ENCODE measurements at places on chromosomes 16 and 17.

DNA sequence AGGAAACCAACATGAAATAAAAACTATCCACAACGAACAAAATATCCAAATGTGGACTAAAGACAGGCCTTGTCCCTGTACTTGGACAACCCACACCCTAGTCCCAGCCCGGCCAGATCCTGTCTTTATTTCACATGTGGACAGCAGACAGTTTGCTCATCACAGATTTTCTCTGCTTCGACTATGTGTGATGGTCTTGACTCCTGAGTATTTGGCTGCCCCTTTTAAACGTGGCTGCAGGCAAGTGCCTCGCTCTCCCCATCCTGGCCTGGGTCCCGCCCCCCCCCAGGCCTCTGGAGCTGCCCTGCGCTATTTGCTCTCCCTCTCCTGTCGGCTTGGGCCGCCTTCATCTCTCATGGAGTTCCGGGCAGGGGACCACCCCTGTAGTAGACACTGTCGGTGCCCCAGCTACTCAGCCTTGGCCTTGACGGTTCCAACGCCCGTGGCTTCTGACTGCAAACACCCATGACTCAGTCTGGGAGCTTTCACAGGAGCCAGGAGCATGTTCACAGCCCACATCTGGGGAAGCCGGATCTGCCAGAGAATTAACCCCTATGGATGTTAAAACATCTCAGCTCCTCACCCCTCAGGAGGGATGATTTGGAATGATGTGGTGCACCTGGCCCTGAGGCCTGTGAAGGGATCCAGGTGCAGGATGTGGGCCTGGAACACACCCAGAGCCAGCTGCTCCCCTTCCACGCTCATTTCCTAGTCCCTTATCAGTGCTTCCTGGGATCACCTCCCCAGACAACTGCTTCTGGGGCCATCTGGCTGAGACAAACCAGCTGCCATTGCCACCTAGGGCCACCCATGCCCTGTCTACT is 229.7 kb upstream of the RPL38 start:
- peak; percentile 9 for DNase-seq

- DNase-seq, result peak; percentile 16
These were observed 50.7 kb downstream of the TANGO6 start for GRCh38 chr16:68893710-68894705.

DNA sequence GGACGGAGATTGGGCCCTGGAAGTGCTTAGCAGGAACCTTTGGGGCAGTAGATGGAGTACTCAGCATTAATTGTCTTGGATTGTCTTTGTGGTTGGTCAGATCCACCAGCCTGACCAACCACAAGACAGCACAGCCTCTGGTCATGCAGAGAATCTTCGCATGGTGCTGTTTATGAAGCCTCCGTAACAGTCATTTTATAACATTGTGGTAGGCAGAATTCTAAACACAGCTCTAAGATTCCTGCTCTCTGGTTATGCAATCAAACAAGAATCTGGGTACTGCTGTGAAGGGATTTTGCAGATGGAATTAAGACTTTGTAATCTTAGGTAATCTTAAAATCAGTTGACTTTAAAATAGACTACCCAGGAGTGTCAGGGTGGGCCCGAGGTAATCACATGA is 312.2 kb upstream of the GOT2 start:
- peak; percentile 70 for DNase-seq

GRCh38 chr17:65243838-65244625 is 106.9 kb downstream of the RGS9 start:
- DNase-seq, result peak; percentile 59

GRCh38 chr17:81846743-81847689 is 12.2 kb upstream of the PPP1R27 start:
- DNase-seq, result no peak

DNA sequence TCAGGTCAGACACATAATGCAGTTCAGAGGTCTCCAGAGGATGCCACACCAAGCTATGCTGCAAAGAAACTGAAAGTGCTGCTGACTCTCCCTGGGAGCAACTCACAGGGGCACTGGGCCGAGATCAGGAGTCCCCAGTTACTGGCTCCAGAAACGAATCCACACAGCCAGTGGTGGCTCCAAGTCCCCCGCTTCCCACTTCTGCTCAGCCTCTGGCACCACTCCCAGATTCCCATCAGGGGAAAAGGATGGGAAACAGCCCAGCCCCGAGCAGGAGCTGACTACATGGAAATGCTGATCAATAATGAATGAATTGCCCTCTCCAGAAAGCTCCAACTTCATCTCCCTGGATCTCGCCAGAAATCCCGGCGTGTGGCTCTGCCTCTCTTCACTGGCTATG is 62.3 kb upstream of the CDH5 start:
- no peak for DNase-seq

GRCh38 chr17:50297407-50297865 is 23.2 kb downstream of the TMEM92 start:
- no peak for DNase-seq

- no peak for DNase-seq
These were observed 19.1 kb upstream of the ZC3H7A start for GRCh38 chr16:11816123-11816522.

GRCh38 chr16:50309527-50310307 is 43.4 kb downstream of the ADCY7 start:
- DNase-seq, result no peak

DNA sequence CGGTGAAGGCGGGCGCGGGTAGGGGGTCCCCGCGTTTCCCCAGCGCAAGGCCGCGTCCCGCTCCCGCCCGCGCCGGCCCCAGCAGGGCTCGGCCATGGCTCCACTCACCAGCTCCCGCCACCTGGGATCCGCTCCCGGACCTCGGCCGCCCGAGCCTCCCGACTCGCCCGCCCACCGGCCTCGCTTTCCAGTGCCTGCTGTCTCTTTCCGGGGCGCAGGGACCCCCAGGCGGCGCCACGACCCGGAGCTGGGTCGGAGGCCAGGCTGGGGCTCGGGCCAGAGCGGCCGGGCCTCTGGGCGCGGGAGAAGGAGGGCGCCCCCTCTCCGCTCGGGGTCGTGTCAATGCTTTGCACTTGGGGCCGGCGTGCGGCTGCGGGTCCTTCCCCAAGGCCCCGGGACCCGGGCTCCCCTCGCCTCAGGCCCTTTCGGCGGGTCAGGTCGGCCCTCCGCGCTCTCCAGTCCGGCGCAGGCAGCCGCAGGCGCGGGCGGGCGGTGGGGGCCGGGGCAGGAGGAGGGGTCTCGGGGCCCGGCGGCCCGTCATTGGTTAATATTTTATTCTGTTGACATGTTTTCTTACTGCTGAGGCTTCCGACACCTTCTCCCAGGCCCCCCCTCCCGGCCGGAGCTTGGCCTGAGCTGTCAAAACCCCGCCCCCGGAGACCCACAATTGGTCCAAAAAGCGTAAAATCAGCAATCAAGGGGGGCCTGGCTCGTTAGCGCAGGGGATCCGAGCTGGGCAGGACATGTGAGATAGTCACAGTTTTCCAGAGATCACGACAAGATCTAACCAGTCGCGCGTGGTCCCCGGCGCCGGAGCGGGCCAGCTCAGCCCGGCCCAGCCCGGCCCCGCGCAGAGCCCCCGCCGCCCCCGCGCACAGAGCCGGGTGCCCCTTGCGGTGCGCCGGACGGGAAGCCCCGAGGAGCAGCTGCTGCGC is at the start of gene TBX2:
Gene TBX2, plus strand, starts transcription at position 713 of the 935 bp plus-strand sequence. CDS start 334 bp downstream, outside the sequence.
- peak; percentile 87 for DNase-seq

DNA sequence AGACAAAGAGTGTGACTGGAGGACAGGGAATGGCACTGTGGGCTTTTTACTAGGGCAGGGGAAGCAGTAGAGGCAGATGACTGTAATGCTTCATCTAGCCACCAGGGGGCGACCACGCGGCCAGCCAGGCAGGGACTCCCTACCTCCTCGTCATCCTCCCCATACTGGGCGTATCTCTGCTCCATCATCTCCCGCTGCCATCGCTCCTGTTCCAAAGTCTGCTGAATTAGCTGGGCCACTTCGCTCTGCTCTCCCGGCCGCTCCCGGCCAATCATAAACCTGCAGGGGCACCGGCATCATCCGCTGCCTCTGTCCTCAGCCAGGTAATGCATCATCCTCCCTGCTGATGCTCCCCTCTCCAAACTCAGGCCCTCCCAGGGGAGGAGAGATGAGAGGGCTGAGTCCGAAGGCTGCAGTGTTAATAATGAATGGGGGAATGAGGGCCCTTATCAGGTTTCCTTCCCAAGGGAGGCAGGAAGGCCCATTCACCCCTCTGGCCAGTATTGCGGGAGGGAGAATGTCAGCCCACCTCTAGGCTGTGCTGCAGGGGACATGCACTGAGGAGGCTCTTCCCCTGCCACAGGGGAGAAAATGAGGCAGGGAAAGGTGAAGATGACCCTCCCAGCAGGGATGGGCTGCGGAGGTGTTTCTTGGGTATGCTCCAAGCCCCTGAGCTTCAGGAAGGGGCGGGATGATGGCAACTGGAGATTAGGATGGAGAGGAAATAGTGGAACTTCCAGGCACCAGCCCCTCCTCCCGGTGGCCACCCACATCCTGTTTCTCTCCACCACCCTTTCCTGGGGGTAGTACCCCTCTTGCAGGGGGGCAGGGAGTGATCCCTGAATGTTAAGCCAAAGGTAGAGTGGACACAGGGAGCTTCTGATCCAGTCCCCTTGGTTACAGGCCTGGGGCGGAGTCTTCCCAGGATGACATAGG is 10.3 kb upstream of the SAMD14 start:
- DNase-seq, result peak; percentile 46

DNA sequence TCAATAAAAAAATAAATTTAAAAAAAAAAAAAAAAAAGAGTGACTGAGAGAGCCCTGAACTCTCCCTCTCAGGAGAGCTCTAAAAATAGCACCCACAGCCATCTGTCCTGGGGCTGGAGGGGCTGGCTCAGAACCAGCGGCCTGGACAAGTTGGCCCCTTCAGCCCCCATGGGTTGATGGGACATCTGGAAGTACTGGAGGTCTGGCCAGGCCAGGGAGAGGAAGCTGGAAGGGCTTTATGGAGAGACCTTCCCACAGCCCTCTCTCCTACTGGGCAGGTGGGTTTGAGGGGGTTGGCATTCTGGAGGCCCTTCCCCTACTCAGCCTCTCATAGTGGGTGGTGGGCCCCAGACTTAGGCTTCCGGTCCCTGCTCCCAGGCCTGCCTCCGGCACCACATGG is 93.7 kb upstream of the TMEM97 start:
- DNase-seq, result no peak

GRCh38 chr16:31876951-31877828 is 3.6 kb downstream of the ZNF267 start:
- DNase-seq, result peak; percentile 94

DNA sequence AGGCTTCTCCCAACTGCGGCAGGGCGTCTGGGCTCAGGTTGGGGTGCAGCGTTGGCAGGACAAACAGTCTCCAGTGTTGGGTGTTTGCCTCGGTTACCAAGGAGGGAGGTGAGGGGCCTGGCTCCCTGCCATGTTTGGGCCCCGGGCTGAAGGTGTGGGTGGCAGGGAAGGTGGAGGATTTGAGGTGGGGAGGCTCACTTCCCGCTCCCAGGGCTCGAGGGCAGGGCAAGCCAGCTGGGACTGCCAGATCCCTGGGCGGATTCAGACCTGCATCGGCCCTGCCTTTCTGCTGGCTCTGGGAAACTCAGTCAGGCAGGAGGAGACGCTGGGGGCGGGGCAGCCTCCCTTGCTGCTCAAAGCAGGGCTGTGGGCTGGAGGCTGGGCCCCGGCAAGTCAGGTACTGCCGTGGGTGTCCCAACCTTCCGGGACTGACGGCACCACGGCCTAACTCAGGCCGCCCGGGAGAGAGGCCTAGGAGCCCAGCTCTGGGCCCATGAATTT is 31.3 kb upstream of the KRT17 start:
- DNase-seq, result no peak

DNA sequence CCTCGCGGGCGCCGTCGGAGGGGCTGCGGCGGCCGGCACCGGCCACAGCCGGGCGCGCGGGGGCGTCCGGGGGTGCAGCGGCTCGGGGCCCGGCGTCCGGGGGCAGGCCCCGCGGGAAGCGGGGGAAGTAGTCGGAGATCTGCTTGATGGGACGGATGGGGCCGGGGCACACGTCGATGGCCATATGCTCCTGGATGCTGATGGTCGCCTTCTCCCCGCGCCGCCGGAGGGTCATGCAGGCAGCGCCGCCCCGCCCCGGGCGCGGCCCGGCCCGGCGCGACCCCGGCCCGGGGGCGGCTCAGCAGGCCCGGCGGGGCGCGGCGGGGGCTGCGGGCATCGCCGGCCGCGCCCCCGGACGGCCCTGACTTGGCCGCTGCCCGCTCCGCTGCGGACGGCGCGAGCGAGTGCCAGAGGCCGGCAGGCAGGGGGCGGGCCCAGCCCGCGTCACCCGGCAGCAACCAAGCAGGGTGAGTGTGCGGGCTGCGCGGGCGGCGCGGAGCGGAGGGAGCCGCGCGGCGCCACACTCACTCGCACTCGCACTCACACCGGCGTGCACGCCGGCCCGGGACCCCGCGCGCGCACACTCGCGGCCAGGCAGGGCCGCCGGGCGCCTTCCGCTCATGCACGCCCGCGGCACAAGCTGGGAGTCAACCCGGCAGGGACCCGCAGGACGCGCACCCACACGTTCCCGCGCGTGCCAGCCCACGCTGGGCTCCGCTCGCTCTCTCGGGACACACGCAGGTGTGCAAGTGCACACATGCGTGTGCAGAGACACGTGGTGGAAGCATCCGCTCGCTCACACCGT is at the start of gene DOC2B:
Gene DOC2B, minus strand, starts transcription at position 406 of the 805 bp plus-strand sequence. Its CDS starts 171 bp downstream, at position 235.
- DNase-seq, result peak; percentile 39

GRCh38 chr17:50863221-50863843 is 2.8 kb downstream of the TOB1 start:
- DNase-seq, result no peak

GRCh38 chr16:68342620-68343019 is 31.8 kb downstream of the PRMT7 start:
- DNase-seq, result no peak

DNA sequence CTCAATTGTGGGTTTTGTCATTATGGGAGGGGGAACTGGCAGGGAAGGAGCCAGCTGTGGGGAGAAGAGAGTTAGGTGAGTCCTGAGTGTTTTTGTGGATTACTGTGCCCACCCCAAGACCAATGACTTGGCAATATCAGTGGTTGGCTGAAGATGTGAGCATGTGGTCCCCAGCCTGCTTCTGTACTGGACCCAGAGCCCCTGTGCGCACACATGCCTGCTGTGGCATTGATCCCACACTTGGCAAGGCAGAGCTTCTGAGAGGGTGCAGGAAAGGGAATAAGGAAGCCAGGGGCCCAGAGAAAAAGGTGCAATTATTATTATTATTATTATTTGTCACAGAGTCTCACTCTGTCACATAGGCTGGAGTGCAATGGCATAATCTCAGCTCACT is 1.3 kb downstream of the PRAC1 start:
- no peak for DNase-seq

- no peak for DNase-seq
These were observed at the start of gene HID1 for GRCh38 chr17:74972107-74972972. Gene HID1 (minus strand): TSS chr17:74972759. CDS start chr17:74972656, 103 bp downstream.

- no peak for DNase-seq
These were observed 10.3 kb downstream of the CNTNAP4 start for GRCh38 chr16:76287466-76287865.

Data from astrocyte (in vitro differentiated cells and primary cell).